ENCODE measurements at places on chromosomes 3 and 15.

GRCh38 chr3:120168038-120168437 is 73.8 kb upstream of the GSK3B start:
- DNase-seq = no peak

DNA sequence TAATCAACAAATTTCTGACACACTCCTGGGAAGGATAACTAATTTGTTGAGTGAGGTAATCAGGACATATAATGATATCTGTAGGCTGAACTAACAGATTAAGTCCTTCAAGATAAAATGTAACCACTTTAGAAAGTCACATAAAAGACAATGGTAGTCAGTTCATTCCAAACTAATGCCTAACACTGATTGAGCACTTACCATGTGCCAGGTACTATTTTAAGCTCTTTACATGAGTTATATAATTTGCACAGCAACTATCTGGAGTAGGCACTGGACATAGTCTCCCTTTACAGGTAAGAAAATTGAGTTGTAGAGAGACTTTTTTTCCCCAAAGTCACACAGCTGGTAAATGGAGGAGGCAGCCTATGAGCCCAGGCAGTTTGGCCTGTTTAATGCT is 211.2 kb upstream of the CFAP20DC start:
- DNase-seq = no peak

- DNase-seq = no peak
These were observed 3.3 kb downstream of the RFX7 start for GRCh38 chr15:56240390-56240789.

- DNase-seq = peak; percentile 74
These were observed 195.1 kb downstream of the DTWD1 start for GRCh38 chr15:49815950-49816349.

- no peak for DNase-seq
These were observed 42.2 kb downstream of the KLHL25 start for GRCh38 chr15:85752491-85752961.

DNA sequence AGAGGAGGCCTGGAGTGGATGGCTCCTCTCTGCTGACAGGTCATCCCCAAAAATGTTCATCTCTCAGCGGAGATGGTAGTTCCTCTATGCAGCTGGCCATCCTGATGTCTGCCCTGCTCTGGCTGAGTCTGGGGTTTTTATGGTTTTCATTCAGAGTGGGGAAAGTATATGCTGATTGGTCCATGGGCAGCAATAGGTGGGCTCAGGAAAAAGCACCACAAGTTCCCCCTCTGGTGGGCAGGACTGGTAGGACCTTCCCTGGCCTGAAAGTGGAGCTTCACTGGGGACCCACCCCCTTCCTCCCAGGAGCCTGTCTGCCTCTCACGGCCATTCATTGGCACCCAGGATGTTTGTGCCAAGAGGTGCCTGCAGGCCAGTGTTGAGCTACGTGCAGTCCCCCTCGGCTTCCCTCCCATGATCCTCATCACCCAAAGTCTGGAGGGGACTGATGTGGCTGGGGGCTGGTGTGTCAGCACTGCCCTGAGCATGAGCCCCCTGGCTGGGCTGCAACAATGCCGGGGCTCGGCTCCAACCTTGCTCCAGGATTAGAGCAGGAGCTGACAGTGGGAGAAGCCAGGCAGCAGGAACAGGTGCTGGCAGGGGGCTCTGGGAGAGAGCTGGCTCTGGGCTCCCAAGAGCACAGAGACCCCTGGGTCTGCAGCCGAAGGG is 13.1 kb upstream of the BLOC1S6 start:
- DNase-seq = no peak

GRCh38 chr3:27556887-27557286 is 72.7 kb upstream of the SLC4A7 start:
- peak; percentile 16 for DNase-seq

- DNase-seq = no peak
These were observed 39.3 kb downstream of the DNAJC13 start for GRCh38 chr3:132456571-132456970.

DNA sequence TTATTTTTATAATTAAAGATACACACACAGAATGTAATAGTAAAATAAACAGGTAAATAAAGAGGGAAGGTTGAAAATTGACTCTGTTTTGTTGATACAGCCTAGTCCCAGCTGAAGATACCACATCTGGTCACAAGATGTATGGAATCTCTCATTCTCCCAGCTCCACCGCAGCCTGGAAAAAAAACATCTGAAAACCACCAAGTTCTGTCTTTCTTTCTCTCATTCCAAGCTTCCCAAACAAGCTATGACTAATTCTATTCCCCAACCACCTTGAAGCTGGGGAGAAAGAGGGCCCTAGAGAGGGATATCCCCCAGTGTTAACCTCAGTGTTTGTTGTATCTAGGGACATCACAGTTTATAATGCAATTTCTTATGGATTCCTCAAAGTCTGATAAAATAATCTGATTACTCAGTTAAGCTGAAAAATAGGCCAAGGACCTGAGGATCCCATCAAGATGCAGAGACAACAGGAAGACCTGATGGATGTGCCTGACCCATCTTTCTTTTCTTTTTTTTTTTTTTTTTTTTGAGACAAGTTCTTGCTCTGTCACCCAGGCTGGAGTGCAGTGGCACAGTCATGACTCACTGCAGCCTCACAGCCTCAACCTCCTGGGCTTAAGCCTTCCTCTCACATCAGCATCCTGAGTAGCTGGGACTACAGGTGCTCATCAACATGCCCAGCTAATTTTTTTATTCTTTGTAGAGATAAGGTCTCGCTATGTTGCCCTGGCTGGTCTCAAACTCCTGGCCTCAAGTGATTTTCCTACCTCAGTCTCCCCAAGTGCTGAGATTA is 38.1 kb downstream of the SRGAP3 start:
- peak; percentile 10 for DNase-seq

DNA sequence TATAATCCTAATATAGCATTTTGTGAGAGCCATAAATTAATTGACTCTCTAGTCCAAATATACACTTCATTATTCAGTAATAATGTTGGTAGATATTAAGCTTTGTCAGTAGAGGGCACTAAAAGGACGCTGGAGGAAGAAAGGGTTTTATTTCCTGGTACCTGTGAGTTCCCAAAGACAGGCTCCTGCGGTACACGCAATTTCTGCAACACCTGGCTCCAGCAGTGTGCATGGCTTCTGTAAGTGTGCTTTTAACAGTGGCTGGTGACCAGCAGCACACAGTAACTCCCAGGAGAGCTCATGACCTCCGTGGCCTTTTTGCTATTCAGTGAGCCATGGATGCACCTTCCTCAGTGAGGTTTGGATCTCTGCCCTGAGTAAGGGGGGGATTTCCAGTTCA is 338.3 kb upstream of the ZNF385D start:
- peak; percentile 18 for DNase-seq

DNA sequence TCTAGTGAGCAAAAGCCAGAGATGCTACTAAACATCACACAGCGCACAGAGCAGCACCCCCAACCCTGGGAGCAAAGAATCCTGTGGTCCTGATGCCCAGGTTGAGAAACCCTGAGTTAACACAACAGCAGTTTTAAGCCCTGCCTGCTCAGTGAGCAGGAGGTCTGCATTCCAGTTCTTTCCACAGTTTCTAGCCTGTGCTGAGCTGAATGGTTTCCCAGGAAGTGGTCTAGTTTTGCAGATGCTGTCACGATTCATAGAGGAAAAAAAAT is 171.1 kb upstream of the PROK2 start:
- DNase-seq = no peak

DNA sequence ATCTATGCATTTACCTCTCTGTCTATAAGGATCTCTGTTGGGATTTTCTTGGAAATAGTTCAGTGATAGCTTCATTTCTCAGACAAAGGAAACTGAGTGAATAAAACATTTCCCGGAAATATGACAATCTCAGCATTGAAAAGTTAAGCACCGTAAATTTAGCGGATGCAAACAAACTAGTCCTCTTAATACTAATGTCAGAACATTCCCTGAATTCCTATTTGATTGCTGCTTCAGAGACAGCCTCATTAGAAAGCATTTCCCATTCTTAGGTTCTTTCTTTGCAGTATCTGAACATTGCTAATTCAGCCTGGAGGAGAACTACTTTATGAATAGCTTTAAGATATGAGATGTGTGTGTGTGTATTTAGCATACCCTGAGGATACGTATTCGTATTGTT is 101.3 kb downstream of the NR2F2 start:
- DNase-seq = no peak

DNA sequence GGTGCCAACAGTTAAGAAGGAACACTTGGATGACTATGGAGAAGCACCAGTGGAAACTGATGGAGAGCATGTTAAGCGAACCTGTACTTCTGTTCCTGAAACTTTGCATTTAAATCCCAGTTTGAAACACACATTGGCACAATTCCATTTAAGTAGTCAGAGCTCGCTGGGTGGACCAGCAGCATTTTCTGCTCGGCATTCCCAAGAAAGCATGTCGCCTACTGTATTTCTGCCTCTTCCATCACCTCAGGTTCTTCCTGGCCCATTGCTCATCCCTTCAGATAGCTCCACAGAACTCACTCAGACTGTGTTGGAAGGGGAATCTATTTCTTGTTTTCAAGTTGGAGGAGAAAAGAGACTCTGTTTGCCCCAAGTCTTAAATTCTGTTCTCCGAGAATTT is 3.0 kb downstream of the SKIL start:
- no peak for DNase-seq

- DNase-seq = no peak
These were observed 652.0 kb upstream of the GOLIM4 start for GRCh38 chr3:168747697-168748096.

GRCh38 chr15:49908236-49908932 is 210.6 kb downstream of the ATP8B4 start:
- no peak for DNase-seq

Data from iris pigment epithelial cell (primary cell).